ENCODE measurements at places on chromosomes 3 and 15.

- DNase-seq = no peak
Observed at GRCh38 chr15:52224211-52224610, 33.0 kb upstream of the GNB5 start.

DNA sequence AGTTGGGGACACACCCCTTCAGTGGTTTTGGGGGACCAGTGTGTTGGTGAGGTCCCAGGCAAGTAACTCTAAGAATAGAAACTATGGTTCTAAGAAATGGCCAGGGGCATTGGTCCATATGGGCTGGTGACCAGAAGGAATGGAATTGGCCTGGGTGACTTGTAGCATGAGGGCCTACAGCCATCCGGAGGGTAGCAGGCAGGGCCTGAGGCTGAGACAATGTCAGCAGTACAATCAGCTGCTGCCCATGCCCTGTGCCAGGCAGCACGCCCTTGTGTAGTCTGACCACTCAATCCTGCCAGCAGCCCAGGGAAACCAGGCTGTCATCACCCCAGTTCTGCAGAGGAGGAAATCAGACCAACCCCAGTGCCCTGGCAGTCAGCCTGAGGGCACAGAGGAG is 100.6 kb downstream of the DNAJB8 start:
- no peak for DNase-seq

DNA sequence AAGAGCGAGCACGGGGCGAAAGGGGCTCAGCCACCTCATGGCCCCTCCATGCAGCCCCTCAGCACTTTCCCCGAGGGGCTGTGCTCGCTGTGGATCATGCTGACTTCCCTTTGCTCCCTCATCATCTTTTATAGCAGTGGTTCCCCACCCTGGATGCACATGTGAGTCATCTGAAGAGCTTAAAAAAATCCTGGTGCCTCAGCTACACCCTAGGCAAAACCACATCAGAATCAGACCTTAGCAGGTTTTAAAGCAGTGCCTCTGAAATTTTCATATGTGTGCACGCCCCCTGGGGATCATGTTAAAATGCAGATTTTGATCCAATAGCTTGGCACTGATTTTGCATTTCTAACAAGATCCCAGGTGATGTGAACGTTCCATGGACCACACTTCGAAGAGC is 50.9 kb downstream of the FEM1B start:
- DNase-seq = no peak

DNA sequence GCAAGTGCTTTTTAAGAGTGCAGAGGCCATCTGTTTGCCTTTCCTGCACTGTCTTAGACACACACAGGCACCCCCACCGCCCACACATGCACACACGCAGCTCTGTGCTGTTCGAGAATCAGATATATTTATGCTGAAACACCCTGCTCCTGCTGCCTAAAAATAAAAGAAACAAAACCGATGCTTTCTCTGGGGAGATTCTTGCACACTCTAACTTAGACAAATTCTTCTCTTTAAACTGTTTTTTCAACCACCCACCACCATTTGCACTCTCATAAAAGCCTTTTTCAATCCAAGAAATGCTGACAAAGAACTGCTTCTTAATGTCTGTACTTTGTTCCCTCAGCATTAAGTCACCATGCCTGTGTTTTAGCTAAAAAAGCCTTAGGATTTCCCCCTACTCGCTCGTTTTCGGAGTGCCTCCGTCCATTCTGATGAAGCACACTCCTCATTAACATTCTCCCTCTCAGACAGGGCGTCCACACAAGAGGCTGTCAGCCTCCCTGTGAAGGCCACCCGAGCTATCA is 26.2 kb downstream of the SLC12A8 start:
- DNase-seq = no peak

GRCh38 chr3:30169487-30169886 is 436.9 kb upstream of the TGFBR2 start:
- DNase-seq = no peak

- no peak for DNase-seq
Observed at GRCh38 chr3:14876921-14877333, 58.2 kb downstream of the FGD5 start.

- no peak for DNase-seq
Observed at GRCh38 chr15:21260966-21261395, 179.3 kb downstream of the POTEB3 start.

DNA sequence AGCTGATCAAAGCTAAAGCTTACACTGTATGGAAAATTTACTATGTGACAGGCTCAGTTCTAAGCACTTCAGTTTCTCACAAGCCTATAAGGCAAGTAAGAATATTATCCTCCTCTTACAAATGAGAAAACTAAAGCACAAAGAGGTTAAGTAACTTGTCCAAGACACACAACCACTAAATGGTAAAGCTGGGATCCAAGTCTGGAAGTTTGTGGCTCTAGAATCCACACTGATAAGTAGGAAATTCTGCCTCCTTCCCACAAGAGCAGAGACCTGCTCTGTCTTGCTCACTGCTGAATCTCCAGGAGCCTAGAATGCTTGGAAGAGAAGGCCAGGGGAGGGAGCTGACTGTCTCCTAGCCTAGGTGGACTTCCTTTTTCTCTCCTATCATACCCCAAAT is 60.6 kb downstream of the MAGI1 start:
- no peak for DNase-seq

GRCh38 chr3:30350011-30350410 is 256.4 kb upstream of the TGFBR2 start:
- DNase-seq = no peak

DNA sequence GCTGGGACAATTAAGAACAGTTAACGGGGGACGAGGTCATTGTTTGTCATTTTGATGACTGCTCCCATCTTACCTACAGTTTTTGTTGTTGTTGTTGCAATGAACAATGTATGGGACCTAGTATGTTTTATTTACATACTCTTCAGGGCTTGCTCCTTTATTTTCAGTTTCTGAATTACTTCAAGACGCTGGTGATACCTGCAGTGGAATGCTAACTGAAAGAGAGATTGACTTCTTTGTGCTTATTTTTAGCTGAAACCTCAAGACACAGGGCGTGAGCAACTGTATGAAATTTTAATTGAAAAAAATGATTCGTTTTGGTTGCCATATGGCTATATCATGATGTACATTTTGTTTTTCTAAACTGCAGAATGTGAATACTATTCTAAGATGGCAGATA is 297.9 kb downstream of the EDEM1 start:
- no peak for DNase-seq

DNA sequence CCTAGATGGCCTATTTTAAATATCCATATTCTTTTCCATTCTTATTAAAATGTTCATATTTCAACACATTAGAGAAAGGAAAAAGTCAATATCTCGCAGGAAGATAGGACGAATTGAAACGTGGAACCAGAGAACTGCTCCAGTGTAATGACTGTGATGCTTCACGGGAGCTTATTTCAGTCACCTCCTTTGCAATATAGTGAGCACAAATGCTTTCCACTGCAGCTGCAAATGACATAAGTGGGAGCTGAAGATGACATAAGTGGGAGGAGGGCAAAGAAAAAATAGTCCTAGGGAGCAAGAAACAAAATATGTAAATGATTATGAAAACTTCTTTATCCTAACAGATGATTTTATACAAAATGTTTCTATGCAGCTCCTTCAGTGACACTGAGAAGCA is 324.1 kb downstream of the ZNF385D start:
- no peak for DNase-seq

DNA sequence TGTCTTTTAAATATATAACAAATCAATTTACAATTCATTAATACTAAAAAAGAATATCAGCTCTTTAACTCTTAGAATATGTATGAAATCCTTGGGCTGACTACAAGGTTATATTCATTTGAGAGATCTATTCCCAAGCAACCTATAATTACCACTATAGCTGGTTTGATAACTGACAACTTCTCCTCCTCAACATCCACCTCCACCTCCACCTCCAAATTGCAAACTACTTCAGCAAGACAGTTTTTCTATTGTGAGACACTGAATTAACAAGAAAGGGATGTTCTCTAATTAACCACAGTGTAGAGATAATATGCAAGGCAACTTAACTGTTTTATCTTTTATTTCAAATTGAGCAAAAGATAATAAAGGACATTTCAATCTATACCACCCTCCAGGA is 284.8 kb upstream of the ARL6 start:
- DNase-seq = no peak

DNA sequence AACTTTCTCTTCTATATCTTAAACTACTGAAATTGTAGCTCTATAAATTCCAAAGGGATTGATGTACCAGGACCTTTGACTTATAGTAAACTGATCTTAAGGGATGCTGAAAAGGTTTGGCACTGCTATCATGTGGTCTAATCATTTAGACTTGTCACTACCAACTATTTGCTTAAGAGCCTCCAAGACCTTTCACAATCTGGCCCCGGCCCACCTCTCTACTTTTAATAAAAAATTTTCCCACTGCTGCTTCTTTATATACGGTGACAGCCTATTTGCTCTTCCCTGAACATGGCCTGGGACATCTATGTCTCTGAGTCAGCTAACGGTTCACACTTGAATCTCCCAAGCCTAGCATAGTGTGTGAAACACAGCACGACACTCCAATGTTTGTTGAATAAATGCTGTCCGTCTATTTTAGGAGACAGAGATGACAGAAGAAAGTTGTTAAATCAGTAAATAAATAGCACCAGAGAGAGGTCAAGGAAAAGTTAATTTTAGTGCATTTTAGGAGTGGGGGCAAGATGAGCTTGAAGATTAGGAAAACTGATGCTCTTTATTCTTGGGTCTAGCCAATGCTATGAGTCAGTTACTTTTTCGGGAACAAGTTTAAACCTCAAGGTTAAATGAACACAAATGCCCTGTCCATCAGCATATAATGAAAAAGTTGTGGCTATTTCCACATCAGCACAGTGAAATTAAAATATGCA is 212.9 kb downstream of the TIGIT start:
- no peak for DNase-seq

- no peak for DNase-seq
Observed at GRCh38 chr3:43307226-43307625, 20.9 kb downstream of the SNRK start.

GRCh38 chr15:90851114-90851513 is 17.3 kb upstream of the FURIN start:
- DNase-seq = no peak

DNA sequence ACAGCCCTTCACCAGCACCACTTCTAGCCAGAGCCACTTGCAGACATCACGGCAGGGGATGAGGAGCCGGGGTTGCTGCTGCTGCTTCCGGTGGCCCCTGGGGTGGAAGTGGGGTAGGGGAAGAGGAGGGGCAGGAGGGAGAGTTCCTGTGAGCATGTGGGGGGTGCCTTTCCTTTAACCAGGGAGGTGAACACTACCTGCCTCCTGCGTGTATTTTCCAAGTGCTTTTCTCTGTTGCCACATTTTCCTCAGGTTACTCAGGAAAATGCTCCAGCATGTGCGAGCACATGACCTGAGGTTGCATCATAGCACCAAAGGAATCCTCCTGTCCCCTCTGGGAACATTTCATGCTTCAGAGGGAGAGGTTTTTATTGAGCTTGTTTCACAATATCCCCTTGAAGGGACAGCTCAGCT is 12.2 kb upstream of the SACM1L start:
- peak; percentile 29 for DNase-seq

GRCh38 chr15:67579164-67579563 is 36.7 kb downstream of the MAP2K5 start:
- DNase-seq = no peak

DNA sequence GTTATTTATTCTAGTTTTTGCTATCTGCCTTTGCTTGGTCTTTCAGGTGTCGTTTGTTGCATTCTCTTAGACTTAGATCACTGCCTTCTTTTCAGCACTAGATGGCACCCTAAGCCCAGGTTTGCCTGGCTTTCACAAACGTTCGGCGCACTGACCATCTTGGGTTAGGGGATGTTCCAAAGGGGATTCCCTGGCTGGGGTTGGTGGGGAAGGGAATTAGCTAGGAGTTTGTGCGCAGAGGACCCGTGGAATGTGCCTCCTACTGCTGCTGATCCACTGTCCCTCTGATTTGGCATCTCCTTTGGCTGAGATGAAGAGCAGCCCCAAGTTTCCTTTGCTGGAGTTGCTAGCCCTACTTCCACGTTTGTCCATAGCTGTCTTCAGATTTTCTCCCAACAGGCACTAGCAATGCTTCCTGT is 33.9 kb downstream of the PFN2 start:
- peak; percentile 0 for DNase-seq

GRCh38 chr3:77868725-77869124 is 828.8 kb downstream of the ROBO2 start:
- DNase-seq = no peak

GRCh38 chr15:93298901-93299300 is 209.9 kb upstream of the RGMA start:
- DNase-seq = no peak

- no peak for DNase-seq
Observed at GRCh38 chr15:66953523-66954229, 111.7 kb upstream of the SMAD3 start.

DNA sequence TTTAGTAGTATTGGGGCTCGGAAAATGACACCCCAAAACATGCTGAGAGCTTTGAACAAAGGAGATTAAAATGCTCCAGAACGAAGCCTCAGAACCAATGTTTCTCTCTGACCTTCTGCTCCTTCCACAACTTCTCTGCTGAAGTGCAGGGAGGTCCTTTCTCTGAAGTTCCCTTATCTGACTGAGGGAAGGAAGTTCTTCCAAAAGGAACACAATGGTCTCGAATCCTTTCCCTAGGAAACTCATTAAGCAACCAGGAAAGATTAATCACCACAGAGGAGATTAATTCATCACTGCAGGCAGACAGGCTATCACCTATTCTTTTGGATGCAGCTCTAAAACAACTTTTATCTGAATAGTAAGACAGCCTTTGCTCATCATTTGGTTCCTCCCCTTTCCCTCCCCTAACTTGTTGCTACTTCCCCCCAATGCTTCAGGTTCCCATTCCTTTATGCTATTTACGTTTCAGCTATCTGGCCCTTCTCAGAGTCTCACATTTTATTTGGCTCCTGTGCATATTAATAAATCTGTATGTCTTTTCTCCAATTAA is 18.2 kb upstream of the WDR49 start:
- DNase-seq = no peak

DNA sequence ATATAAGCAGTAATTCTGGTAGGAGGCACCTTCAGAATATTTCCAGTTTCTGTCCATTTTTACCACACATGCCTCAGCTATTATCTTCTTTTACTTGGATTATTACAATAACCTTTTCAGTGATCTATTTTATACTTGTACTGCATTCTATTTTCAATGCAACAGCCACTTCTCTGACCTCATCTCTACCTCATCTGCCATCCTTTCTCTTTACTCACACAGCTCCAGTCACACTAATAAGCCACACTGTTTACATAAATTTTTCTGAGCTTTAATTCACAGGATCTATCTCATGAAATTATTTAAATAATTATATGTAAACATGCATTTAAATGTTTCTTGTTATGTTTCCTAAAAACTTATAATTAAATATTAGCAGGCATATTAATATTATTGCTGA is 47.3 kb upstream of the BCHE start:
- DNase-seq = no peak

DNA sequence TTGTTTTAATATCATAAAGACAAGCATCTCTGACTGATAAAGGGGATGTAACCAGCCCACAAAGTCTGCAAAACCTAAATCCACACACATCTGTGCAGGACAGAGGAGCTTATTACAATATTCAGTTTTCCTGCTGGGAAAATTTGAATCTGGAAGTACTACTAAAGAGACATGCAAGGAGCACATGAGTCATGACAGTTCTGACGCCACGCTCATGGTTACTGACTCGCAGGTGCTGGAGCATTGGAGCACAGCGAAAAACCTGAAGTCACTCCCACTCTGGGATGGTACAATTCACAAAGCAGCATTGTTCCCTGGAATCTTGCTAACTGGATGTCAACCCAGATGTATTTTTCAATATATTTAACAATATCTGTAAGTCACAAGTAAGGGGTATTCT is 7.6 kb upstream of the ISL2 start:
- no peak for DNase-seq

All from stimulated activated CD8-positive, alpha-beta memory T cell treated with anti-CD3 and anti-CD28 coated beads, Interleukin-7, amount 100 ng/mL, for 1 hour (primary cell).